ENCODE measurements at places on chromosomes 7 and 10. TPM values are rescaled to one million over a fixed set of nuclear protein-coding genes. Genes with fewer than 3 reads are reported as not detected.

Gene AGAP5
- 2.4 TPM for total RNA-seq

Gene CPA4
- 3.6 TPM for total RNA-seq

Gene LBX1
- total RNA-seq = not detected

Gene NRG3
- total RNA-seq = not detected

Gene SFTPA1
- not detected for total RNA-seq

Gene HTR5A
- not detected for total RNA-seq

Gene PVRIG
- total RNA-seq = not detected

Gene AGR2
- 133 TPM for total RNA-seq

Gene HERC4
- total RNA-seq = 24.5 TPM

Gene NACAD
- 0.25 TPM for total RNA-seq

Gene PDK4
- 28.0 TPM for total RNA-seq

Gene C10orf67
- total RNA-seq = 0.08 TPM

Gene DGKB
- not detected for total RNA-seq

Gene LRRC18
- total RNA-seq = not detected

Gene CACNA2D1
- 7.1 TPM for total RNA-seq

Gene BAIAP2L1
- 38.0 TPM for total RNA-seq

Gene ANKRD30A
- total RNA-seq = 0.49 TPM

Gene MLXIPL
- total RNA-seq = 1.1 TPM

Gene CALY
- total RNA-seq = 0.74 TPM

Gene PAPSS2
- total RNA-seq = 19.7 TPM

Gene SH2D4B
- 0.06 TPM for total RNA-seq

Gene PNLIPRP3
- total RNA-seq = 0.03 TPM

Gene CTAGE8
- not detected for total RNA-seq

Gene HPSE2
- total RNA-seq = not detected

Gene FGFR2
- 0.19 TPM for total RNA-seq

Gene INHBA
- 0.23 TPM for total RNA-seq

Gene CHCHD3
- total RNA-seq = 75.2 TPM

Gene SNCG
- total RNA-seq = 13.6 TPM
